Fibroblast of the conjunctiva (primary cell): ENCODE measurements at places on chromosomes 4 and X.

DNA sequence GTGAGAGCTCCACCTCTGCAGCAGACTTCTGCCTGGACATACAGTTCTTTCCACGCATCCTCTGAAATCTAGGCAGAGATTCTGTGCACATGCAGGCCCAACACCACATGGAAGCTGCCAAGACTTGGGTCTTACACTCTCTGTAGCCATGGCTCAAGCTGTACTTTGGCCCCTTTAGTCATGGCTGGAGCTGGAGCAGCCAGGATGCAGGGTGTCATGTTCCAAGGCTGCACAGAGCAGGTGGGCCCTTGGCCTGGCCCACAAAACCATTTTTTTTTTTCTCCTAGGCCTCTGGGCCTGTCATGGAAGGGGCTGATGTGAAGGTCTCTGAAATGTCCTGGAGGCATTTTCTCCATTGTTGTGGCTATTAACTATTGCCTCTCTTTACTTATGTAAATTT lies 990.5 kb upstream of the ADGRL3 start:
- DNase-seq = no peak

GRCh38 chr4:20505927-20506326 lies 194.3 kb upstream of the PACRGL start:
- no peak for DNase-seq

DNA sequence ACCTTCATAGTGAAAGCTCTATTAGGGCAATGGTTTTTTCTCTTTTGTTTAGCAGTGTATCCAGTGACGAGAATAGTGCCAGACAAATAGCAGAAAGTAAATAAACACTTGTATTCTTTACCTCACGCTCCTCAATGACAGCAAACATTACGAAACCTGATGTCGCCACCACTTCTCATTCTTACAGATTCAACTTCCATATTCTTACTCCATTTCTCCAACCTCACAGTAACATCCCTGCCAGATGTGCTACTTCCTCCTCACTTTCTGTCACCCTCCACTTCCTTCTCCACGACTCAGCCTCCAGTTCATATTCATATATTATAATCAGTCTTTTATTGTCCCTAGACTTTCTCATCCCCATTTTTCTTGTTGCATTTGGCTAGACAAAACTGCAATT lies 1956.2 kb upstream of the AGA start:
- no peak for DNase-seq

DNA sequence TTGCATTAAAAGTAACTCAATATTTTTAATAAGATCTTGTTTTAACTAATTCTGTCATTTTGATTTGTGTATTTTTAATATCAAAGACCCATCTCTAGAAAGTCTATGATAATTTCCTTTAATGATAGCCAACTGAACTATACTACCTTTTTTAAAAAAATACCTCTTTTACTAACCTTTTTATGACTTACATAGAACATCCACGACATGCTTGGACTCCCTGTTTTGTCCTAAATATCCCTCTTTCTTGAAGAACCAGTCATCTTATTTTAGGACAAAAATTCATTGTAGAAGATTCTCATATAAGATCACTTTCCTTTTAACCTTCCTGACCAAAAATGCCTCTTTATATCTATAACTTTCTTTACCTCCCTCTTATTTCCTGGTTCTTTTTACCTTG lies 76.8 kb upstream of the GC start:
- no peak for DNase-seq

GRCh38 chr4:110195561-110196205 lies 2.7 kb downstream of the ELOVL6 start:
- no peak for DNase-seq

DNA sequence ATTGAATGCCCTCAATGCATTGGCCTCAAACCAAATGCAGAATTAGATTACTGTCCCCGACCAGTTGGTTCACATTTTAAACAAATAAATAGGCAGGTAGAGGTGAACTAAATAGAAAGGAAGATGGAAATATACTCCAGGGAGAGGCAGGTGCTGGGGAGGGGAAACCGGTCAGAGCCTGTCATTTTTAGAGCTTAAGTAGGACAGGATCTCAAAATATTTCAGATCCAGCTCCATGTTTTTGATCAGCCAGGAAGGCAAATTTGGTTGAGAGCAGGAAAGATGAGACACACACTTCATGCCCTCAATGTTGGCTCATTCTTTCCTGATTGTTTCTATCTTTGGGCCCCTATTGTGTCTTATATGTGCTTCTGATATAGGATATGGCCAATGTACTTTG lies 206.7 kb downstream of the SHROOM3 start:
- no peak for DNase-seq

DNA sequence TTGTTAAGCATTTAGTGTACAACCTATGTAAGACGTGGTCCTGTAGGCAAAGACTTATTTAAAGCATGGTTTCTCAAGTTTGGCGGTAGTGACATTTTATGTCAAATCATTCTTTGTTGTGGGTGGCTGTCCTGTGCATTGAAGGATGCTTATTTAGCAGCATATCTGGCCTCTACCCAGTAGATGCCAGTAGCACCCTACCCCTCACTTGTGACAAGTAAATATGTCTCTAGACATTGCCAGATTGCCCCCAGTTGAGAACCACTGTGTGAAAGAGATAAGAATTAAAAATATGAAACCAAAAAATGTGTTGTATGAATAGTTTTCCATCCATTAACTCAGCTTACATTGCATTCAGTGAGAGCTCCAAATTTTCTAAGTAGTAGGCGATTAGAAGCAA lies 25.5 kb downstream of the MMAA start:
- no peak for DNase-seq

DNA sequence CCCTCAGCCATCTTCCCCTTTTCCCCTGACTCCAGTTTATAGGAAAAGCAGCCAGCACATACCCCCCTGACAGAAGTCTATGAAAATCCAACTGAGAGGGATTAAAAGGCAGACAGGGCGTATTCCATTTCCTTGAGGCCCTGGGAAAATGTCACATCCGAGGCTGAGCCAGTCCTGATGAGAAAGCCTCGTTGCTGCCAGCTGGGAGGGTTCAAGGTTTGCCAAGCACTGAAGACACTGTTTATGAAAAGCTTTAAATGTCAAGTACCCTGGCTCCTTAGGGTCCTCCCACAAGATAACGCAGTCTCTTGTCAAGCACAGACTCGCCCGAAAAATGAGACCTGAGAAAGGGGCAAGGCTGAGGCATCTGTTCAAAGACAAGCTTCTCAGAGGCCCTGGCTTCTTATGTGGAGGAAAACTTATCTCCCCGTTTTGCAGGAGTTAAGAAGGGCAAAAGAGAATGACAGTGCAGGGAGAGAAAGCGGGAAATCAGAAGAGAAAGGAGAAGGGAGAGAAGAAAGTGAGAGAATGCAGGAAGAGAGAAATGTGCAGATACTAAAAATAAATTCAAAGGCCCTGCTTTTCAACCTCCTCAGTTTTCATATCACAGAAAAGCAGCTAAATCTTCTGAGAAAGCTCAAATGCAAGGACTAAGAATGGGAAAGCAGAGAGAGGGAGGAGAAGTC lies 44.7 kb downstream of the SCD5 start:
- DNase-seq = no peak

GRCh38 chrX:9878146-9878820 lies 88.9 kb upstream of the CLDN34 start:
- DNase-seq = no peak

GRCh38 chr4:140595065-140595464 lies 26.3 kb upstream of the UCP1 start:
- DNase-seq = no peak

GRCh38 chr4:17911608-17912007 lies 100.8 kb downstream of the NCAPG start:
- no peak for DNase-seq

- DNase-seq = no peak
These were observed 16.0 kb downstream of the ZNF275 start for GRCh38 chrX:153349952-153350351.

DNA sequence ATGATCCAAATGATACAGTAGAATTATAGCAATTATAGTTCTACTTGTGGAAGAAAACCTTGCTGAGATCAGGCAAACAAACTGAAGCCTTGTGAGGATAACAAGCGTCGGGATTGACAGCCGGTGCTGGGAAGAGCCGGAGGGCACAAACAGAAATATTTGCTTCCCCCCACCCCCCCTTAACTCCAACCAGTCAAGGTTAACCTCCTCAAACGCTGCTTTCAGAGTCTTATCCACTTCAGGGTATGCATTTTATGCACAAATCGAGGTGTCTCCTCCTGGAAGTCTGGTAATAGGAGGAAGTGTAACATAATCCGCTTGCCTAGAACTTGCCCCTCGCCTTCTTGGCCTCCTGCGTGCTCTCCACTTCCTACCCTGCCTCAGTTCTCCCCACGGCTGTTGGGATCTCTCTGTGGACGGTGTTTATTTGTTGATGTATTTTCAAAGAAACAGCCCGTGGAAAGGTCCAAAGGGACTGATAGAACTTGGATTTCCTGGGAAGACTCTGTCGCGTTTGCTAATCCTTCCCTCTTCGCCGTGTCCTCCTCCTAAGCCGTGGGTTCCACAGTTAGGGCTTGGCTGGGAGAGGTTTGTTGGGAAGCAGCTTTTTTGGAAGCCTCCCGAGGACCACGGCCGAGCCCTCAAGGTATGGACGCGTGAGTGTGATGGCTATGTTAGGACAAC lies 4.1 kb upstream of the ARX start:
- no peak for DNase-seq

DNA sequence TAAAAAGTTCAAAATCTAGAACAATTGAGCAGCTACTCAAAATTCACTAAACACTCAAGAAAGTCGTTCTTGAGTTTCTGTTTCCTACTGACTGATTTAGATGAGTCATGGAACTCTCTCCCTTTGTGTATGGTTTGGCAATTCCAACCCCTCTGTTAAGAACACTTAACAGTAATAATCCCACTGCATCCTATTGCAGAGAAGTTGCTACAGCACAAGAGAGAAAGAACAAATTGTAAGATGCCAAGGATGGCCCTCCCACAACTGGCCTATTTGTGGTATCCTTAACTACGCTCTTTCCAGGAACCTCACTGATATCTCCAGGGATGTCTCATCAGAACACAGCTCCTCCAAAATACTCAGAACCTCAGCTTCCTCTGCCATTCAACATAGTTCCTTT lies 701.8 kb upstream of the TENM3 start:
- DNase-seq = peak; percentile 71

- DNase-seq = no peak
These were observed 467.0 kb upstream of the DIPK2B start for GRCh38 chrX:45667666-45668065.

- no peak for DNase-seq
These were observed 193.7 kb downstream of the MAGEB5 start for GRCh38 chrX:26409636-26410035.

DNA sequence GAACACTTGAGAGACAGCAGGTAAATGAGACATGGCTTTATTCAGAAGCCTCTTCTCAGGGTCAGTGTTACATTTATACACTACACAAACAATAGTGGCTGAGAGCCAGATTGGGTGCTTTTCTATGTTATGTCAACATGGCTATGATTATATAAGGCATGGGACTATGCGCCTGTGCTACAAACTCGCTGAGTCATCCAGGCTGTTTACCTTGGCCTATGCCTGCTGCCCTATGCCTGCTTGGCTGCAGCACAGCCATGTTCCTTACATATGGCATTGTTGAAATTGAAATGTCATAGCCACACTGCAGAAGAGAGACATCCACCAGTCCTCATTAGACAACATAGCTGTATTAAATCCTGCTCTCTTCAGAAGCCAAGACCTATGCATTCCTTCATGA lies 236.3 kb upstream of the NWD2 start:
- DNase-seq = no peak

DNA sequence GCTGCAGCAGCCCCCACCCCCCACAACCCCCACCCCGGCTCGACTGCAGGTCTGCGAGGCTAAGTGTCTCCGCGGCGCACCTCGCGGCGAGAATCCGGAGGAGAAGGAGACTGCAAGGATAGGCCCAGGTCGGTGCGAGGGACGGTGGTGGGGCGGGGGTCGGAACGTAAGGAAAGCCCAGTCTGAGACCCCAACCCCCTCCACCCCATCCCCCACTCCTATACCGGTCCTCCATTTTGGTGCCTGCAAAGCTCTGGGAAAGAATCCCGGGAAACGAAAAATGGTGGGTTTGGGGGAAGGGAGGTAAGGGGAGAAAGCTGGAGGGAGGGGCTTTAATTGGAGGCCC lies 614 bp downstream of the BEX3 start:
- DNase-seq = no peak

DNA sequence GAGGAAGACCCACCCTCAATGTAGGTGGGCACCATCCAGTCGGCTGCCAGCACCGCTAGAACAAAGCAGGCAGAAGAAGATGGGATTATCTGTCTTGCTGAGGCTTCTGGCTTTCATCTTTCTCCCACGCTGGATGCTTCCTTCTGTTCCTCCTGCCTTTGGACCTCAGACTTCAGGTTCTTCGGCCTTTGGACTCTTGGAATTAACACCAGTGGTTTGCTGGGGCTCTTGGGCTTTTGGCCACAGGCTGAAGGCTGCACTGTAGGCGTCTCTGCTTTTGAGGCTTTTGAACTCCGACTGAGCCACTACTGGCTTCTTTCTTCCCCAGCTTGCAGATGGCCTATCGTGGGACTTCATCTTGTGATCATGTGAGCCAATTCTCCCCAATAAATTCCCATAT lies 55.1 kb downstream of the PDLIM5 start:
- no peak for DNase-seq

GRCh38 chr4:120266602-120267001 lies 200.0 kb upstream of the MAD2L1 start:
- DNase-seq = peak; percentile 9

- DNase-seq = no peak
These were observed 167.7 kb downstream of the PJA1 start for GRCh38 chrX:68997511-68997910.

DNA sequence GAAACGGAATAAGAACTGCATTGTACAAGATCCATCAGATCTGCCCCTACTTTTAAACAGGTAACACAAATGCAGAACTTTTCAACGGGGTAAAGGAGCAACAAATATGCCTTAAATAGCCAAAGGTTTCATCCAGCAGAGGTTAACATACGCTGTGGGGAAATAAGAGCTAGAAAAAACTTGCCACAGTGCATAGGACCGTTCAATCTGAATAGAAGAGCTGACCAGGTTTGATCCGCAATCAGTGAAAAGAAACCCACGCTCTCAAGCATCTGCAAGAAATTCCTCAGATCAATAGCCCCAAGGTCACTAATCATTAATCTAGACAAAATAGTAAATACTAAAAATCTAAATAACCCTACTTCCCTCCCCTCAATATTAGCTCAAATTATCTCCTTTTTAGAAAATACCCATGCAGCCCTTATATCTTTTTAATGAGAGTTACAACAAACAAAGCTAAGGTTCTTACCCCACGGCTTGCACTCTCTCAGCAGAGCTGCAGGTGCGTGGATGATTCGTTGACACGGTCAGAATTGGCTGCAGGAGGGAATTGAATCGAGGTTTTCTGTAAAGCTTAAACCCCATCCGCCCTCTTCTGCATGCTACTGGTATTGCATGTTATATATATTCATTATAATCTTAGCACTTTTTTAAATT lies at the start of gene TLR10:
TLR10 (minus strand) TSS at position 539 of the 657 bp plus-strand sequence. CDS start 7,400 bp downstream, outside the sequence.
- peak; percentile 20 for DNase-seq
